ENCODE measurements at places on chromosomes 1 and 21. TPM values are rescaled to one million over a fixed set of nuclear protein-coding genes. Genes with fewer than 3 reads are reported as not detected.

GRCh38 chr1:201682964-201683363 lies 144.0 kb downstream of the NAV1 start:
- DNase-seq = no peak

The OR2L5 gene
- total RNA-seq = not detected

GRCh38 chr1:24094554-24094953 lies 17.4 kb downstream of the MYOM3 start:
- no peak for DNase-seq

DNA sequence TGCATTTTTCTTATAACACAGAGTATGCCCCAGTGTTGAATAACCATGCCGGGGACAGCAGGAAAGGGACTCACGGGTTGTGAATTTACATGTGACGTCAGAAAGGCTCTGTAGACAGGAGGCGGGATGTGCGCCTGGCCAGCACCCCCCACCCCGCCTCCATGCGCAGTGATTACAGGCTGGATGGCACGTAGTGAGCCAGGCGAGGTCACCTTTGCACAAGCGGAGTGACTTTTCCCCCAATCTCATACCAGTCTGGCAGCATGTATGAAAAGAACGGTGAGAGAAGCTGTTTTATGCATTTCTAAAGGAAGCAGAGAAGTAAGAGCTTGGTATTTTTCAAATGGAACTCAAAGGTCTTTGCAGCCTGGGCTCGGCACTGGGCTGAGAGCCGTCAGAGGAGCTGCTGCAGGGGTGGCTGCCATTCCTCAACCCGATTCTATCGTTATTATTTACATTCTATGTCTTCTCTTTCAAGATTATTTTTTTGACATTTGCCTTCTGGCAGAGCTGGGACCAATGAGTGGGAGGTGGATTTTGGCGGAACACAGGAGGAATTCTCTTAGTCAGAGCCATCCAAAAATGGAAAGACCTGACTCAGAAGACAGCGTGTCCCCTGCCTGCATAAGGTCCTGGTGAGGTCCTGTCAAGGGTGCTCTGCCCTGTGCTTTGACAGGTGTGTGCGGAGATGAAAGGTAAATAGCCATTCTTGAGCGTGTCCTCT lies 115.6 kb upstream of the SLC45A1 start:
- DNase-seq = peak; percentile 62

- no peak for DNase-seq
Measured at GRCh38 chr1:162709870-162710269, 77.6 kb downstream of the DDR2 start.

Data from liver (tissue), 10 donors.